Neural progenitor cell (in vitro differentiated cells): ENCODE measurements at places on chromosomes 12 and 14. TPM values are rescaled to one million over a fixed set of nuclear protein-coding genes. Genes with fewer than 3 reads are reported as not detected.
A peak's percentile ranks its signal among the peaks of the same experiment; 100 is the strongest.

DNA sequence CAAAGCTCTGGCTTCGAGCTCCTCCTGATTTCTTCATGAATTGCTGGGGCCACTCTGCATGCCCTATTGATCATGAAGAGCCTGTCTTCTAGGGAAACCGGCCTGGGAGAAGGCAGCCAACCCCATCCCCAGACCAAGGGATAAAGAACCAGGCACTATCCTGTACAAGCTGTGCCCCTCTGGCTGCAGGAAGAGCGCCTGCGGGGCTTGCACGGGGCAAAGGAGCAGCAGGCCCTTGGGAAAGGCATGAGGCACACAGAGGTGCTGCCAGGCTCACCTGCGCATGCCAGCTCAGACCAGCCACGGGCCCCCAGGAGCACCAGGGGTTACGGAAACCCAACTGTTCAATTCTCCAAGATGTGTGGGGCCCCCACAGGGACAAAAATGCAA, 2.1 kb downstream of the ITPK1 start:
- DNase-seq, result peak; percentile 39

DNA sequence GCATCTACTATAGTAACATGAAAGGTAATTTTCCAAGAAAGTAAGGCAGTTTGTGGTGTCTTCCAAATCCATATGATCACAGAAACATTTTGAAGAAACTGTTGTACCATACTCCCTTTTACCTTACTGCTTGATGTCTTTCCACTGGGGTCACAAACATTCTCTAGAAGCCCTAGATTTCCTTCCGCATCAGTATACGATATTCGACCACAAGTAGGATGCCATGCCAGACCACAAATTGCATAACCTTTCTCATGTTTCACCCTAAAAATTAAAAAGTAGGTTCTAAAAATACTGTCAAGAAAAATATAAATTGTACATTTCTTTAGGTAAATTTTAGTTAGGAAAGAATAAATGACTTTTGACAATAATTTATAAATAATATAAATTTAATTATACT, 26.5 kb downstream of the WDHD1 start:
- DNase-seq, result no peak

- no peak for DNase-seq
These were observed 9.1 kb upstream of the RNF34 start for GRCh38 chr12:121390856-121391255.

DNA sequence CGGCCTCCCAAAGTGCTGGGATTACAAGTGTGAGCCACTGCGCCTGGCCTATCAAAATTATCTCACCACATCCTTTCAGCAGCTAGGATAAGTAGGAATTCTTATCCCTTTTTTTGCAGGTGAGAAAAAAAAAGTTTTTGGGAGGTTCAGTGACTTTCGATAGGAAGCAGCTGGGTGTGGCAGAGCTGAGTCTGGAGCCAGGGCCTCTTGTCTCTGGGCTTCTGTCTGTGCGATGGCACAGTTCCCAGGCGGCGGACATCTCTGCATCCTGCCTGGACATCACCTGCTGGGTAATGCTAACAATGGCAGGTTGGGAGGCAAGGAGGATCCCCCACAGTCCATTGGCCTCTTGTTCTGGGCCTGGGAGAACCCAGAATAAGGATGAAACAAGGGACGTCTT, 12.5 kb downstream of the NRXN3 start:
- no peak for DNase-seq

DNA sequence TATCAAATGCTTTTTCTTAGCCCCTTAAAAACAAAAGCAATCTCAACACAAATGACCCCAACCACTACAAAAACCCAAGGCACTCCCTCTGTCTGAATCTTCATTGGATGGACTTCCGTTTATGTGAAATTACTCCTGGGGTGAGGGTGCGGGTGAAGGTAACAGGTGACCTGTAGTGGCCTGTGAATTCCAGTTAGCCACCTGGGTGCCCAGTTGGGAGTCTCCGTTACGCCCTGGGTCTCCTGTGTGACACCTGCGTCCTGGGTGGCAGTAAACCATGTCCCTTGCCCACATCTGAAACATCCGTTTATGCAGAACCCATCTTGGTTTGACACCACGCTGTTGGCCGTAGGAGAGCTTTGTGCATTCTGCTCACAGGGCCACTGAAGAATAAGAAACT, 62.6 kb downstream of the CCDC92 start:
- no peak for DNase-seq

DNA sequence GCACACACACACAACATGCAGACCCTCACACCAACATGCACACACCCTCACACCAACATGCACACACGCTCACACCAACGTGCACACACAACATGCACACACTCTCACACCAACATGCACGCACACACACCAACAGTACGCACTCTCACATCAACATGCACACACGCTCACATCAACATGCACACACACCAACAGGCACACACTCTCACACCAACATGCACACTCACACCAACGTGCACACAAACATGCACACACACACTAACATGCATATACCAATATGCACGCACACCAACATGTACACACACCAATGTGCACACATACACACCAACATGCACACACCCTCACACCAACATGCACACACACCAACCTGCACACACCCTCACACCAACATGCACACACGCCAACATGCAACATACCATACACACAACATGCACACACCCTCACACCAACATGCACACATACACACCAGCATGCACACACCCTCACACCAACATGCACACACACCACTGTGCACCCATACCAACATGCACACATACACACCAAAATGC, 175.8 kb downstream of the KSR2 start:
- no peak for DNase-seq

DNA sequence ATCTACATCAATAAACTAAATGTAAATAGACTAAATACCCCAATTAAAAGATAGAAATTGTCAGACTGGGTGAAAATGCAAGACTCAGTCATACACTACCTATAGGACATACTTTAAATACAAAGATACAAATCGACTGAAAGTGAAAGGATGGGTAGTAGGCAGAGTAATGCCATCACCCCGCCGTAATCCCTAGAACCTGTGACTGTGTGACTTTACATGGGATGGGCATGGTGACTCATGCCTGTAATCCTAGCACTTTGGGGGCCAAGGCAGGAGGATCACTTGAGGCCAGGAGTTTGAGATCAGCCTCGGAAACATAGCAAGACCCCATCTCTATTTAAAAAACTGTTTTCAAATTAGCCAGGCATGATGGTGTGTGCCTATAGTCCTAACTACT, 2.6 kb upstream of the EVL start:
- no peak for DNase-seq

DNA sequence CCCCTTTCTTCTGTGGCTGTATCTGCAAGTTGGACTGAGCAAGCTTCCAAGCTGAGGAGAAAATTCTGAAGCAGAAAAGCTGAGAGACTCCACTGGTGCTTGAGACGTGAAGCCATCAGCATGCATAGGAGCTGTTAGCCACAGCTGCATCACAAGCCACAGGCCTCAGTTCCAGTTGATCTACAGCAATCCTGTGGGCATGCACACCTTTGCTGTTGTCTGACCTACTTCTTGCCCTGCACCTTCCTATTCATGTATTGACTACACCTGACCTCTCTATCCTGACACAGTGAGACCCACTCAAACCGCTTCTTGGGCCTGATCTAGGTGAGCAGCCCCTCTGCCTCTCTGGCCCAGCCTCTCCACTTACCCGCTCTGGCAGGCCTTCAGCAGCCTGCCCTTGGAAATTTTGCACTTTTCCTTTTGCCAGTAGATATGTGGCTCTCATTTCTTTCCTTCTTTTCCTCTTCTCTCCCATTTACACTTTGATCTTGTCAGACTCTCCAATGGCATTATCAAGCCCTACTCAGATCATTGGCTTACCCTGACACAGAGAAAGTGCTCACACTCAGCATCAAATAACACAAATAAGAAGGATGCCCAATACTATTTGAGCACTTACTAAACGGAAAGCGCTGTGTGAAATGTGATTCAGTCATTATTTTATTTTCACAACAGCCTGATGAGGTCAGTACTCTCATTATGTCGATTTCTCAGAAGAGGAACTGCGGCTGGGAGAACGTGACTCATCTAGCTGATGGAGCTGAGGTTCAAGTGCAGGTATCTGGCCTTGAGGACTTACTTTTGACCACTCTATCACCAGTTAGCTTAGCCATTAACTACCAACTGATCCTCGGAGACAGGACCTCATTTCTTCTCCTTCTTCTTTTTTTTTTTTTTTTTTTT, 21.9 kb upstream of the PTGR2 start:
- DNase-seq, result no peak

- DNase-seq, result no peak
These were observed 11.0 kb downstream of the DCTN2 start for GRCh38 chr12:57535764-57536596.

- no peak for DNase-seq
These were observed 85.9 kb downstream of the ST8SIA1 start for GRCh38 chr12:22248571-22249115.

- DNase-seq, result no peak
These were observed 218.0 kb downstream of the DPY19L2 start for GRCh38 chr12:63450334-63450733.

GRCh38 chr14:93943930-93944329, 16.8 kb downstream of the FAM181A start:
- DNase-seq, result no peak

DNA sequence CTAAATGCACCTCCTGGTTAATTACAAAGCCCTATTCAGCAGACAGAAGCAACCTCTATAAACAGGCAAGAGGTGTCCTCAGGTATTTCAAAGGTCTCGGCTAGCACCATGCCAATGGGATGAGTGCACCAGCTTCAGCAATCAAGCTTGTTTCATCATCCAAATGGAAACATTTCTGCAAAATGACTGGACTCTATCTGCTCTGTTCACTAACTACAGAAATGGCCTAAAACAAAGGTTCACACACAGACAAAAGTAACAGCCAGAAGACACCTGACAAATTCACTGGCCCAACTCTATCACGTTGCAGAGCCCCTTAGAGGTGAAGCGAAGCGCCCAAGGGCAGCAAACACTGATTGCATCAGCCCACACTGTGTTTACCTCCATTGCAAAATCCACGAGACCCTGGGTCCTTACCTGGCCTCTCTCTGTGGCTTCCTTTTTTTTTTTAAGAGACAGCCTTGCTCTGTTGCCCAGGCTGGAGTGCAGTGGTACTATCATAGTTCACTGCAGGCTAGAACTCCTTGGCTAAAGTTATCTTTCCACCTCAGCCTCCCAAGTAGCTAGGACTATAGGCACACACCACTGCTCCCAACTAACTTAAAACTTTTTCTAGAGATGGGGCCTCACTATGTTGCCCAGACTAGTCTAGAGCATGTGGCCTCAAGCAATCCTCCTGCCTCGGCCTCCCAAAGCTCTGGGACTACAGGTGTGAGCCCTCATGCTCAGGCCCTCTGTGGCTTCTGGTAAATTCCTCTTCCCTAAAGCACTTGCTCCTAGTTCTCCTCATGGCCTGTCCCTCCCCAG, 8.5 kb upstream of the SYNE3 start:
- DNase-seq, result no peak

- peak; percentile 27 for DNase-seq
These were observed 496.3 kb downstream of the NELL2 start for GRCh38 chr12:44379831-44380230.

- no peak for DNase-seq
These were observed 223.1 kb downstream of the ANO6 start for GRCh38 chr12:45439039-45439438.

DNA sequence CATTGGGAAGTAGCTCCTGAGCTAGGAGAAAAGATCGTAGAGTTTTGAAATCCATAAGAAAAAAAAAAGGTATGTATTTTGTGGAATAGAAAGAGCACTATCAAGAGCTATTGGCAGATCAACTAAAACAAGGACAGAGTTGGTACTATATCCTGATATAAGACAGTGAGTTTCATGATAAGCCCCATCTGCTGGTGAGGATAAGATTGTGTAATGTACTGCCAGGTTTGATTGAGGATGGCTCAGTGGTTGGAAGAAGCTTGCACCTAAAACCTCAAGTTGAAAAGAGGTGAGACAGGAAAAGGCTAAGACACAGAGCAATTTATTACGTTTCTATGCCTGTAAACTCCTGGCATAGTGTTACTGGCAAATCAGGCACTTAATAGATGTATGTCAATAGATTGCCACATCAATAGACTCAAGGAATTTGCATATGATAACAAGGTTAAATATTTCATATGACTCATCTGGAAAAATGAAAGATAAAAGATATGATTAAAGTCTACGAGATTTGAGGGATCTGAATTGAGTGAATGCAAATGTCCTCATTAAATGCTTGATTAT, 525.6 kb downstream of the FLRT2 start:
- DNase-seq, result peak; percentile 35

- no peak for DNase-seq
These were observed 163.0 kb upstream of the NUDT4 start for GRCh38 chr12:93214523-93215289.

DNA sequence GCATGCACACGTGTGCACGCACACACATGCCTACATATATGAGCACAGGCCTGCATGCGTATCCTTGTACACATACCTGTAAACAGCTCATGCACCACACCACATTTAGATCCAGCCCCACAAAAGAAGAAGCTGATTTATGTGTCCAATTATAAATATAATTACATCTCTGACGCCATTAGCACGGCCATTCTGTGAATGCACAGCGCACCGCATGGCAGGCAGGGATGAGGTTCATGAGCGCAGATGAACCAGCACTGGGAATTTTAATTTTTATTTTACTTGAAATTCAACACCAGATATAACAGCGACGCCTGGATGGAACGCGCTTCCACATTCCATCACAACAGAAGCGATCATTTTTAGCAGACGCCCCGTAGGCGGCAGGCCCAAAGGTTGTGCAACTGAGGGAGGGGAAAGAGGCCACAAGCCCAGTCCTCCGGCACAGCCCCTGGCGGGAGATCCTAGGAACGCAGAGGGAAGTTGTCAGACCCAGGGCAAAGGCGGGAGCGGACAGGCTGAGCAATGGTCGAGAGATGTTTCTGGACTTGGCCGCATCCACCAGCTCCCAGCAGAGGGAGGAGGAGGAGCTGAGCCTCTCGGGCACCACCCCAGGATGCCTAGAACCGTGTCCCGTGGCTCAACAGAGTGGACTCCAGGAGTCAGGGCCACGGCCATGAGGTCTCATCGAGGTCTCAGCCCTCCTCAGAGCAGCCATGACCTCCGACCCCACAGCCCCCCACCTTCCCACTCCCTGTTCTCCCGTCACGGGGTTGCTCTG, 37.9 kb upstream of the GALNT9 start:
- no peak for DNase-seq

GRCh38 chr14:78282437-78282836, 112.3 kb downstream of the NRXN3 start:
- no peak for DNase-seq

DNA sequence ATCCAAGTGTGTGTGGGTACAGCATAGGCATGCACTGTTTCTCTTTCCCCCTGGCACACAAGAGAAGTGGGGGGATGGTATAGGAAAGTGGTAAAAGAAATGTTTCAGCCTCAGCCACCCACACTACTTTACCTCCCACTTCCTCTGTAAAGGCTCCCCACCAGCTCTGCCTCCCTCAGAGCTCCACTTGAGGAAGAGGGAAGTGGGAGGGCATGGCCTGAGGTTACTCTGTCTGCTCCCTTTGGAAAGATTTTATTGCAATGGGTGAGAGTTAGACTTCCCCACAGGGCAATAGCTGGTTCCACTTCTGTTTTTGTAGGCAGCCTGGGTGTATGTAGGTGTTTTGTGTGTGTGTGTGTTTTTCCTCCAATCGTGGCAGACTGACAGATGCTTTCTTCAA, 145.3 kb downstream of the SSPN start:
- DNase-seq, result no peak

The LMO3 gene
- total RNA-seq, result 39.1 and 54.3 TPM in 2 replicates

The RNASE2 gene
- total RNA-seq, result not detected in 2 replicates

The KRT86 gene
- total RNA-seq, result not detected in 2 replicates

The TMEM132C gene
- 3.9 and 5.1 TPM in 2 replicates for total RNA-seq

The FAM186B gene
- total RNA-seq, result 0.25 TPM in 1 of 2 replicates, not detected in the other

The HOTAIR gene
- not detected in 2 replicates for total RNA-seq

The TAS2R10 gene
- 0.87 and 1.4 TPM in 2 replicates for total RNA-seq

The GLT1D1 gene
- total RNA-seq, result 5.4 and 7.9 TPM in 2 replicates

The LRP1-AS gene
- total RNA-seq, result not detected in 2 replicates

The ARID4A gene
- total RNA-seq, result 12.6 and 24.1 TPM in 2 replicates
